ENCODE measurements at places on chromosomes 11 and 22.

GRCh38 chr11:133350045-133350444 lies 182.3 kb downstream of the OPCML start:
- DNase-seq: no peak

DNA sequence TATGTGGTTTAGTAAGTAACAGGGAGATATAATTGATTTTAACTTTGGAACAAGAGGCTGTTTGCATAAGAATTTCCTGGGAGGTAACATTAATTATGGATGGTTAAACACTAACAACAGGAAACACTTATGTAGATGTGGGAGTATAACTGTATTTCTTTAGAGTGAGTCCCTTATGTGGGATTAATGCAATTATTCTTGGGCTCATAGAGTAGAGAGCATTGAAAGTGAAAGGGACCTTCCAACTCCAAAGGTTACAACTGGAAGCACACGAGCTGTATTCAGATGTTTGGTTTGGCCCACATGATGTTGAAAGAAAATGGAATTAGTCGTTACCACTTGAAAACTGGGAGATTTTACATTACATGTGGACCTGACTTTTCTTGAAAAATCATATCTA lies 53.5 kb downstream of the BBOX1 start:
- no peak for DNase-seq

GRCh38 chr22:37616201-37617083 lies 7.8 kb downstream of the GGA1 start:
- no peak for DNase-seq

- no peak for DNase-seq
Observed at GRCh38 chr11:60088364-60088763, at the start of gene MS4A2. TSS of gene MS4A2 (plus strand) at chr11:60088664. CDS start at chr11:60088766, 102 bp downstream.

GRCh38 chr11:57974848-57975601 lies 48.7 kb upstream of the OR9Q1 start:
- no peak for DNase-seq

- no peak for DNase-seq
Observed at GRCh38 chr11:5011254-5011653, 16.6 kb downstream of the OR51L1 start.

- no peak for DNase-seq
Observed at GRCh38 chr11:67413266-67413849, 2.1 kb upstream of the CARNS1 start.

DNA sequence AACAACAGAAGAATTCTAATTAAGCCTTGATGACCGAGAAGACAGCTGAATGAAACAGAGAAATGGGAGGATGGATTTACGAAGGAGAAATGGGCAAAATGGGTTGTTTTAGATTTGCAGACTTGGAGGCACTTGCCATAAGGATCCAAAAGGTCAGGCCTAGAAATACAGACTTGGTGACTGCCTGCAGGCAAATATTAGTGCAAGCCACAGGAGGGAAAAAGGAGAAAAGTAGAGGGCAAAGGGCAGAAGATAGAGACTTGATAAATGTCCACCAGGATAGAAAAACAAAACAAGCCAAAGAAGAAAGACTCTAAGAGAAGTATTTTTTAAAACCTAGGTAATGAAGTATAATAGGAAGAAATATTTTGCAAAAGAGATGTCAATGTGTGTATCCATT lies 13.1 kb downstream of the CCDC34 start:
- no peak for DNase-seq

DNA sequence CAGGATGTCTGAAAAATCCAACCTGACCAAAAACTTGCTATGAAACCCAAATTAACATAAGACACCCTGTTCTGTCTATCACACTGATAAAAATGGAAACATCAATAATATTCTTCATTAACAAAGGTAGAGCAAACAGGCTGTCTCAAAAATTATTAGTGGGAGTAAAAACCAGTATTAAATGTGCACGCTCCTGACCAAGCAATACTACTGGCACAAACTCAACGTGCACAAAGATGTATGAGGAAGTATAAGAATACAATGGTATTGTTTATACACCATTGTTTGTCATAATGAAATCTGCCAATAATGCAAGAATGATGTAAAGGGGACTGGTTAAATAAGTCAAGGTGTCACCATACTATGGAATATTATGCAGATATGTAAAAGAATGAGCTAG lies 288.5 kb downstream of the MN1 start:
- no peak for DNase-seq

GRCh38 chr11:99325847-99326246 lies 305.1 kb downstream of the CNTN5 start:
- DNase-seq: no peak

GRCh38 chr22:36398601-36399471 lies 11.1 kb upstream of the MYH9 start:
- no peak for DNase-seq

- DNase-seq: peak; percentile 42
Observed at GRCh38 chr22:44938886-44939285, 70.9 kb downstream of the PHF21B start.

DNA sequence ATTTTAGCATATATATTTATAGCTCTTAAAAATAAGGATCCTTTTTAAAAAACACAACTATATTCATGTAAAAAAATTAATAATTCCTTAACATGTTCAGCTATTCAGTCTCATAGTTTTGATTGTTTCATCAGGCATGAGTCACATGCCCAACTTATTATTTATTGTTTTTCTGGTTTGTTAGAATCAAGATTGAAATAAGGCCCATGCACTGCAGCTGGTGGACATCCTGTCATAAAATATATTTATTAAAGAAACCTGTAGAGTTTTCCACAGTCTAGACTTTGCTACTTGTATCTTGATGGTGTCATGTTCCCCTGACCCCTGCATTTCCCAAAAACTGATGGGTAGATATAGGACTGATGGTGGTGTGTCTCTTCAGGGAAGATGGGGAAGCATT lies 77.4 kb downstream of the PARVA start:
- DNase-seq: no peak

- DNase-seq: peak; percentile 55
Observed at GRCh38 chr11:96331699-96332116, 11.3 kb downstream of the MAML2 start.

GRCh38 chr11:76704171-76704948 lies 33.8 kb upstream of the LRRC32 start:
- no peak for DNase-seq

GRCh38 chr11:33936725-33937604 lies 45.1 kb upstream of the LMO2 start:
- peak; percentile 63 for DNase-seq

DNA sequence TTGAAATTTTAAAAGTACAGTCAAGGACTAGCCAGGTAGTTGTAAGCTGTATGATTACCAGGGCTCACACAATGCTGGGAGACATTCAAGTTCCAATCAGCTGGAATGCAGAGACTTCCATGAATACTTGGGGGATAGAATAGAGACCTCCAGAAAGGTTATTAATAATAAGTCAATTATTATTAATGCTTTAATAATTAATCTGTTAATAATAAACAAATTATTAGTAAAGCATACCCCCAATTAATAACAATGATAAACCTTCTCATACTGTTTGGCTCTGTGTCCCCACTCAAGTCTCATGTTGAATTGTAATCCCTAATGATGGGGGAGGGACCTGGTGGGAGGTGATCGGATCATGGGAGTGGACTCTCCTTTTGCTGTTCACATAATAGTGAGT lies 14.6 kb upstream of the MS4A6A start:
- DNase-seq: no peak

- DNase-seq: no peak
Observed at GRCh38 chr11:71211631-71212030, 40.7 kb downstream of the SHANK2 start.

DNA sequence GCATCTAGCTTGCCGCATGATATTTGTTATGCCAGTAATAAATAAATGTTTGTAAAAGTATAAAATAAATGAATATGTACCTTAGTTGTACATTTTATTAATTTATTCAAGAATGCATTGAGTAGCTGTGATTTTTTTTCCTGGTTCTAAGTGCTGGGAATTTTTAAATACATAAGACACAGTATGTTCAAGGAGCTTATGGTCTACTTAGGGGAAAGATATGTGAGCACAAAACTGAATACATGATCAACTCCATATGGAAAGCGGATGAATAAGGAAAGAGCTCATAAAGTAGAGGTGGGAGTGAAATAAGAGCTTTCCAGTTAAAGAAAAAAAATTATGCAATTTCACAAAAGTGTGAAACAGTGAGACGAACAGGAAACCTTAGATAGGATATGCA lies 944.2 kb upstream of the CCDC90B start:
- no peak for DNase-seq

GRCh38 chr11:64216879-64217278 lies 9.1 kb downstream of the TRPT1 start:
- no peak for DNase-seq

DNA sequence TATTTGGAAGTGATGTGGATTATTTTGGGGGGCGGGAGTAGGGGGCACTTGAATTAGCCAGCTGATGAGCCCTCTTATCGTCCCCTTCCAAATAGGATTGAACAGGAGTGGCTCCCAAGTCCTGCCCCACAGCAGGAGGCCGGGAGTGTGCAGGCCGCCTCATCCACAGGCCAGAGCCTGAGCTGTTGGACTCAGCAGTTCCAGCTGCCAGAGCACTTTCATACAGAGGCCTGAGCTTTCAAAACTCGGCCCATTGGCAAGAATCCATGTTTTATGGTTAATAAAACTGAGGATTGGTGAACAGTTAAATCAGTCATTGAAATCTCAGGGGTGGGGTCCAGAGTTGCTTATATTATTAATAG lies 9.6 kb downstream of the FAM118A start:
- DNase-seq: peak; percentile 90

GRCh38 chr11:112655371-112655770 lies 305.8 kb upstream of the NCAM1 start:
- peak; percentile 99 for DNase-seq

GRCh38 chr11:111105566-111105965 lies 140.0 kb upstream of the POU2AF2 start:
- no peak for DNase-seq

DNA sequence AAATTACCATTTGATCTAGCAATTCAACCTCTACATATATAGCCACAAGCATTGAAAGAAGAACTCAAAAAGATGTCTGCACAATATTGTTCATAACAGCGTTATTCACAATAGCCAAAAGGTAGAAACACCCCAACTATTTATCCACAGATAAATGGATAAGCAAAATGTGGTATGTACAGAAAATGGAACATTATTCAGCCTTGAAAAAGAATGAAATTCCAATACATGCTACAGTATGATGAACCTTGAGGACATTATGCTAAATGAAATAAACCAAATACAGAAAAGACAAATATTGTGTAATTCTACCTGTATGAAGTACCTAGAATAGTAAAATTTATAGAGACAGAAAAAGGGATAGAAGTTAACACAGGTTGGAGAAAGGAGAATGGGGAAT lies 2.6 kb upstream of the ETS1 start:
- no peak for DNase-seq

DNA sequence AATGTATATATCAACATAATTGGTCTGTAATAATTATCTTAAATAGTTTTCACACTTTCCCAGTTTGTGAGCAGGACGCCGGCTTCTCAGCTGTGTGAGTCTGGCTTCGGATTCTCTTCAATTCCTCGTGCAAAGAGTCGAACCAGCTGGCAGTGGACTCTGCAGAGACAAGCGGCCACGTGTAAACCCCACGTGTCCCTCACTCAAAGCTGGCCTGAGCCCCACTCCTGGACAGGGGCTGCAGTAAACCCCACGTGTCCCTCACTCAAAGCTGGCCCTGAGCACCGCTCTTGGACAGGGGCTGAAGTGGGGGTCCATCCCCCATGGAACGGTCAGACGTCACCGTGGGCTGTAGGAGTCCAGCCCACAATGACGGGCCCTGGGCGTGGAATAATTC lies 51.0 kb downstream of the CERK start:
- no peak for DNase-seq

- peak; percentile 89 for DNase-seq
Observed at GRCh38 chr11:12746593-12747097, 72.4 kb downstream of the TEAD1 start.

- no peak for DNase-seq
Observed at GRCh38 chr11:12161603-12162350, 51.4 kb downstream of the MICAL2 start.

DNA sequence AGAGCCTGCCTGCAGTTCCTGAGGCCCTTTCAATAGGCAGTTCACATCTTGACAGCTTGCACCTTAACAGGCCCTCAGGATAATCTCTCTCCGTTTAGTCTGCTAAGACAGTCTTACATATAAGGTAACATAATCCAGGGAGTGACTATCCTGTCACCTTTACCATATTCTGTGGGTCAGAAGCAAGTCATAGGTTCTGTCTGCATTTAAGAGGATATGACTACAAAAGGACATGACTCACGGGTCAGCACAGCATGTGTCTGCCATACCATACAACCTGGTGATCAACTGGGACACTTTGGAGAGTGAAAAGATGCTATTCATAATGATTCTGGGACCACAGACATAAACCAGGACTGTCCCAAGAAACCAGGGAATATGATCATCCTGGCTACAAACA lies 611.1 kb downstream of the SOX6 start:
- no peak for DNase-seq

GRCh38 chr11:128898580-128899344 lies 7.6 kb downstream of the KCNJ5 start:
- no peak for DNase-seq

- DNase-seq: no peak
Observed at GRCh38 chr11:120267319-120267718, 27.4 kb downstream of the POU2F3 start.

DNA sequence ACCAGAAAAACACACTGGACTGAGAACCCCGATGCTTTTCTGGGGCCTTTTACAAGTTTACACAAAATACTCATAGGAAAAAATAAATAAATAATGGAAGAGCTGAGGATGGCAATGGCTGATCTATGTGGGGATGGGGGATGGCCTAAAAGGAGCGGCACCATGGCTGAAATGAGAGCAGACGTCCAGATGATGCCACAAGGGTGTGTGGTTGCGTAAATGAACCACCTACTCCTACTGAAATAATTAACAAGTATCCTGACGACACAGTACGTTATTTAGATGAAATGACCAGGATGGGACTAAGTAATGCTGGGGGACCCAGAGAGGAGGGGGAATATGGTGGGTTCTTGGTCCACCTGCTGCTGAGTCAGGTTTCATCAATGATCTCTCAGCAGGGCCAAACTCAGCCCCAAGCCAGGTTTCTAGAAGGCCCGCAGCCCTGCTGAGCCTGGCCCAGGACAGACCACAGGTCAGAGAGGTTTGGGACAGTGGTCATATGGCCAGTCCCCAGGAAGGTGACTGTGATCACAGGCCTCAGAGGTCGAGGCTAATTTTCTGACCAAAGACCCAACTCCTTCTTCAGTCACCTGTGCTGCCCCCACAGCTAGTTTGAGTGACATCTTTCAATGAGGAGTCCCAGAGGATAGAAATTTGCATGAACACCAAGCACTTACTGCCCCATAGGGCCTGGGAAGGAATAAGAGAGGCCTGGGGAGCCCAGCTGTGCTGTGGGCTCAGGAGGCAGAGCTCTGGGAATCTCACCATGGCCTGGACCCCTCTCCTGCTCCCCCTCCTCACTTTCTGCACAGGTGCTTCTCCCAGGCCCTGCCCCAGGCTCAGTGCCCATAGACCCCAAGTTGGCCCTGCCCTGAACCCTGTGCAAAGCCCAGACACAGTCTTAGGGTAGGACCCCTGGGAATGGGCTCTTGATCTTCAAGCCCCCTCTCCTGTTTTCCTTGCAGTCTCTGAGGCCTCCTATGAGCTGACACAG lies 76.3 kb upstream of the IGLL5 start:
- no peak for DNase-seq

Data from lung (tissue), 17 donors.